ENCODE measurements at places on chromosomes 5 and 9. TPM values are rescaled to one million over a fixed set of nuclear protein-coding genes. Genes with fewer than 3 reads are reported as not detected.

Gene AJM1
- 5.0 TPM for total RNA-seq

- DNase-seq = no peak
These were observed 73.2 kb downstream of the WNK2 start for GRCh38 chr9:93256878-93257807.

DNA sequence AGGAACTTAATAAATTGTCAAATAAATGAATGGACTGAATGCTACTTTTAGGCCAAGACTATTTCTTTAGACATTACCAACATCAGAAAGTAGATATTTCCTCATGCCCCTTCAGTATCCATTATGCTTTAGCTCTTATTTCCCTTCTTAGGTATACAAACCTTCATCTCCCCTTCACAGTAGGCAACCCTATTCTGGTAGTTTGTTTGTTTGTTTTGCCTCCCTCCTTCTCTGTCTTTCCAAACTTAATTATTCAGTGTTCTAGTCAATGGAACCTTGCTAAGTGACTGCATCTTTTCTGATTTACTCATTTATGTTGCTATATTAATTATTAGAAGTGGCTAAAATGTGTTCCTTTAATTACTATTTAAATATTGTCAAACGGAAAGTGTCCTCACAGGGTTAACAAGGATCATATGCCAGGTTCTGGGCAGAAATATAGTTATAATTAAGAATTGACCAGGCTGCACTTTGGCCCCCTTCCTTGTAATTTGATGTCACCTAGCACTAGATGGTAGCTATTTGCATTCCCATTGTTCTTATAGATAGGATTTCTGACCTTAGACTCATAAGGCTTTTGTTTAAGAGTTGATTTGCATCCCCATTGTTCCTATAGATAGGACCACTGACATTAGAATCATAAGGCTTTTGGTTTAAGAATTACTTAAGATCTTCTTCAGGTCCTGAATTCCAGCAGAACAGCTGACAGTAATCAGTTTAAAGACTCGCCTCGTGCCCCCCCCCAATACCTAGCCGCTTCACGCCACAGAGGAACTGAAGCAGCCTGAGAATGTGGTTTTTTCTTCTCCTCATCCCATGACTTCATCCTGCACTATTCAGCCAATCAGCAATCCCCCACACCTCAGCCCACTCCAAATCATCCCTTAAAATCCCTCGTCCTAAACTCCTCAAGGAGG lies 84.4 kb upstream of the NUDT12 start:
- no peak for DNase-seq

GRCh38 chr5:78000191-78000590 lies 224.1 kb upstream of the TBCA start:
- no peak for DNase-seq

- DNase-seq = no peak
These were observed 110.1 kb downstream of the HACD4 start for GRCh38 chr9:20921362-20921761.

- DNase-seq = no peak
These were observed 363.3 kb upstream of the RPS23 start for GRCh38 chr5:82641331-82642003.

DNA sequence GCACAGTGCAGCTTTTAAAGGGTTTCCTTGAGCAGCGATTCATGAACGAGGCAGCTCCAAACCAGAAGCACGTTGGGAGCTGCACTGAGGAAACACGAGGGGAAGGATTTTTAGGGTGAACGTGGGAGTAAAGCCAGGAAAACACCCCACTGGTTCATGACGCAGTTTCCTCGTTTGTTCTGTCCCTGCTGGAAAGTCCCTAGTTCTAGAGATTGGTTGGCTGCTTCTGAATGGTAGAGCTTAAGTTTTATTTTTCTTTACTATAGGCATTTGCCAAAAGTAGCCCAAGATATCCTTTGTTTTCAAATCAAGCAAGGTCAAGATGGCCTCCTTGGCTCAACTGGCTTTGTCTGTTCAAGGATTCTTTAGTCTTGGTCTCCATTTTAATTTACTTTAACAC lies 116.5 kb upstream of the CACNA1B start:
- no peak for DNase-seq

DNA sequence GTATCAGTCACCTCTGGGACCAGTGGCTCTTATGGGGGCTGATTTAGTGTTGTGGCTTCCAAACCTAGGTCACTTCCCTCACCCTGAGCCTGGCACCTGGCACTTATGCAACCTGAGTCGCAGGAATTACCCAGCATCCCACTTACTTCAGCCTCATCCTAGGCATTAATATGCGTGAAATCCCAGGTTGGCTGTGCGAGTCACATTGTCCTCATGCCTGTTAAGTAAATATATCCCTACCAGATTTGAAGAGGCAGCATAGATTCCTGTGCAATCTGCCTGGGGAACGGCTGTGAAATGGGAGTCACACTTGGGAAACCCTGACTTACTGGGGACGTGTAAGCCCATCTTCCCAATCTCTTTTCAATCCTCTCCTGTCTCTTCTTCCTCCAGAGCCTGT lies 42.7 kb upstream of the AKNA start:
- no peak for DNase-seq

Gene TBC1D2
- 1.5 TPM for total RNA-seq

Gene CDH10
- not detected for total RNA-seq

Gene SLC25A2
- total RNA-seq = 0.16 TPM

Measured in activated T-helper 2 cell treated with anti-CD3 and anti-CD28 coated beads, Interferon-gamma antibody, Interleukin-2, Interleukin-4, amounts not matched to agents 10 μg/mL and 5 μg/mL and 100 μg/mL, durations not matched to agents 14 hours and 24 hours and 36 hours (primary cell).